A549 treated with GW870086 at 1 μM for 4 hours (cell line): ENCODE measurements at places on chromosomes 5 and 9. TPM values are rescaled to one million over a fixed set of nuclear protein-coding genes. Genes with fewer than 3 reads are reported as not detected.

PCDHA7 gene
- total RNA-seq: 0.08 to 0.13 TPM (median 0.10 TPM) in 5 replicates

CDC37L1 gene
- total RNA-seq: 11.5 to 15.4 TPM (median 14.0 TPM) in 5 replicates

SYK gene
- total RNA-seq: 0.22 to 0.54 TPM (median 0.28 TPM) in 3 of 5 replicates, not detected in the others

FOXD4L6 gene
- total RNA-seq: 0.06 TPM in 1 of 5 replicates, not detected in the others

OR13C3 gene
- total RNA-seq: not detected in 5 replicates

STPG3 gene
- total RNA-seq: not detected in 5 replicates

GABRA6 gene
- not detected in 5 replicates for total RNA-seq

AHRR gene
- 4.1 to 4.7 TPM (median 4.3 TPM) in 5 replicates for total RNA-seq

RASEF gene
- total RNA-seq: 5.7 to 7.3 TPM (median 7.2 TPM) in 5 replicates

PPIC gene
- total RNA-seq: 16.5 to 17.7 TPM (median 16.6 TPM) in 5 replicates

PRR7 gene
- total RNA-seq: 18.7 to 32.3 TPM (median 31.1 TPM) in 5 replicates

SEC61B gene
- total RNA-seq: 292 to 337 TPM (median 326 TPM) in 5 replicates

LRRC70 gene
- total RNA-seq: 0.07 to 0.32 TPM (median 0.16 TPM) in 5 replicates

ANXA1 gene
- 1,021 to 1,249 TPM (median 1,192 TPM) in 5 replicates for total RNA-seq

TXN gene
- total RNA-seq: 1,216 to 1,414 TPM (median 1,277 TPM) in 5 replicates

CYLC2 gene
- total RNA-seq: not detected in 5 replicates

CTSV gene
- total RNA-seq: 11.9 to 13.8 TPM (median 13.4 TPM) in 5 replicates

SARDH gene
- 0.05 to 0.14 TPM (median 0.06 TPM) in 3 of 5 replicates, not detected in the others for total RNA-seq

OBP2B gene
- total RNA-seq: not detected in 5 replicates

CCDC183 gene
- 0.15 to 0.72 TPM (median 0.44 TPM) in 5 replicates for total RNA-seq

PROB1 gene
- 0.17 to 0.31 TPM (median 0.25 TPM) in 5 replicates for total RNA-seq

CDX1 gene
- not detected in 5 replicates for total RNA-seq

KCNV2 gene
- total RNA-seq: not detected in 5 replicates

C7 gene
- not detected in 5 replicates for total RNA-seq

CDHR2 gene
- total RNA-seq: 0.06 to 0.33 TPM (median 0.14 TPM) in 4 of 5 replicates, not detected in the other

RORB gene
- not detected in 5 replicates for total RNA-seq

ATP10B gene
- not detected in 5 replicates for total RNA-seq

LCN15 gene
- total RNA-seq: not detected in 5 replicates
